ENCODE measurements at places on chromosomes 13 and 19.
A peak's percentile ranks its signal among the peaks of the same experiment; 100 is the strongest.

GRCh38 chr13:42600943-42601342 lies 27.0 kb downstream of the TNFSF11 start:
- no peak for DNase-seq

DNA sequence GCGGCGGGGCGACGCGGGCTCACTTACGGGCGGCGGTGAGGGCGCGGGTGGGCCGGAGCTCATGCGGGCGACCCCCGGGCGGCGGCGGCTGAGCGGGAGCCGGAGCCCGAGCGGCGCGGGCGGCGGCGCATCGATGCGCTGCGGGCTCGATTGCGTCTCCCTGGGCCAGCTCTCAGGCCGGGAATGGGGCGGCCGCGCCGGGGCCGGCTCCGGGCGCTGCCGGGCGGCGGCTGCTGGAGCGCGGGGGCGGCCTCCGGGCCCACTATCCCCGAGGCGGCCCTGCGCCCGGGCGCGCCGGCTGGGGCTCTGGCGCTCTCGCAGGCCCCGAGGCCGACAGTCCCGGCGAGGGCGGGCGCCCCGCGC lies 1.4 kb upstream of the TSHZ3 start:
- DNase-seq, result peak; percentile 26

- no peak for DNase-seq
Observed at GRCh38 chr13:76216729-76217128, 580.6 kb downstream of the LMO7 start.

GRCh38 chr19:10424011-10424637 lies 3.8 kb downstream of the PDE4A start:
- DNase-seq, result no peak

GRCh38 chr13:110134801-110135200 lies 172.2 kb downstream of the COL4A1 start:
- DNase-seq, result no peak
